Stimulated activated CD8-positive, alpha-beta memory T cell treated with anti-CD3 and anti-CD28 coated beads, Interleukin-7, amount 100 ng/mL, for 1 hour (primary cell): ENCODE measurements at places on chromosomes 4 and X.

DNA sequence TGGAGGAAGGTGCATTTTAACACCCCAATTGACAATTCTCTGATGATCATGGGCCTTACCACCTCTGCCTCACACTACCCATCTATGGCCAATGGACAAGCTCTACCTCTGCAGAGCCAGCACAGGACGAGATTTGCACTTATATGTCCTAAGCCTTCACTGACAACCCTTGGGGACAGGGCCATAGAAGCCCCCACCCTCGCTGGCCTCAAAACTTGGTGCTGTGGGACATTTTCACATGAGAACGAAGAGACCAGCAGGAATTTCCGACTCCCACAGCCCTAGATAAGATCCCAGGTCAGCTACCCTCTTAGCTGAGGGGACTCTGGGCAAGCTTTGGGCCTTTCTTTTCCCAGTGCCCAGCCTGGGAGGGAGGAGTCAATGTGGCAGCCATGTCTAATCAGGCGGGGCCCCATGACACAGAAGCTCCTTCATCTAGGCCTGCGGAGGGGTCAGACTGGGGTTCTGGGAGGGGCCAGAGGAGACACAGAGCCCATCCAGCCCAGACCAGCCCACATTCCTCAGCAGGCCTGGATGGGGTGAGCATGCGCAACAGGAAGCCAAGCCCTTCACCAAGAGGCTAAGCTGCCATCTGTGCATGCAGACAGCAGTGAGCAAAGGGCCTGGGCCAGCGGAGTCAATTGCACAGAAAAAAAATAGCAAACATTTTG lies 12.1 kb downstream of the PJA1 start:
- DNase-seq = no peak

- DNase-seq = no peak
Measured at GRCh38 chr4:95637043-95637600, 88.3 kb upstream of the UNC5C start.

DNA sequence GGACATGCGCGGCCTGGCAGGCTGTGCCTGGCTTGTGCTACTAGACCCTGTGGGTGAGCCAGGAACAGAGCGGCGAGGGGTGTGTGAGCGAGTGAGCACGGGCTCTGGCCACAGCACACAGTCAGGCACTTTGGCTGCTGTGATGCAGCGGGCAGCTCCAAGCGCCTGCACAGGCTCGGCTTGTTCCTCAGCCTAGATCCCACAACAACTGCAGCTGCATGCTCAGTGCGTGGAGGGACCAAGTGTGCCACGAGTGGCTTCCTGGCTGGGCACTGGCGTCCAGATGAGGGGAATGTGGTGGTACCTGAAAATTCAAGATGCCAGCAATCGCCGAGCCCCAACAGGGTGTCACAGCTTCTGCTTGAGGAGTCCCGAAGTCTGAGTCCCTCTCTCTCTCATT lies 1056.6 kb downstream of the RAPGEF2 start:
- no peak for DNase-seq

DNA sequence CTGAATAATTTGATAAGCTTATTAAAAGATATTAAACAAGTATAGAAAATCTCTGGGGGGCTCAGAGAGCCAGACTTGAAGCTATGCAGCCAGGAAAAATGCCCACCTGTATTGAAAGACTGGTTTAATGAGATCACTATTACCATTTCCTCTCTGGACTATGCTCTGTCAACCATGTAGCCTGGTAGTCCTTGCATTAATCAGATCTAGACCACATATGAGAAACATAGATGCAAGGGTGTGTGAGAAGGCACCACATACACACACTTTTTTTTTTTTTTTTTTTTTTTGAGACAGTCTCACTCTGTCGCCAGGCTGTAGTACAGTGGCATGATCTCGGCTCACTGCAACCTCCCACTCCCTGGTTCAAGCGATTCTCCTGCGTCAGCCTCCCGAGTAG lies 75.9 kb upstream of the ATP8A1 start:
- no peak for DNase-seq

DNA sequence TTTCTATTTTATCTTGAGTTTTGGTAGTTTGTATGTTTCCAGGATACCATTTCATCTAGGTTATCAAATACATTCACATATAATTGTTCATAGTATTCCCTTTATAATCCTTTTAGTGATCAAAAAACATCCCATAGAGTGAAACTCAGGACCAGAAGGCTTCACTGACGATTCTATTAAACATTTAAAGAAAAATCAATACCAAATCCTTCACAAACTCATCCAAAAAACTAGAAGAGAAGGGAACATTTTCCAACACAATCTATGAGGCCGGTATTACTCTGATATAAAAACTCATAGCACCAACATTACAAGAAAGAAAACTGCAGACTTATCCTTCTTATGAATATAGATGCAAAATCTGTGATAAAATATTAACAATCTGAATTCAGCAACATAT lies 203.4 kb downstream of the ANKRD50 start:
- no peak for DNase-seq

- DNase-seq = no peak
Measured at GRCh38 chrX:118807151-118808017, 16.2 kb upstream of the ZCCHC12 start.

DNA sequence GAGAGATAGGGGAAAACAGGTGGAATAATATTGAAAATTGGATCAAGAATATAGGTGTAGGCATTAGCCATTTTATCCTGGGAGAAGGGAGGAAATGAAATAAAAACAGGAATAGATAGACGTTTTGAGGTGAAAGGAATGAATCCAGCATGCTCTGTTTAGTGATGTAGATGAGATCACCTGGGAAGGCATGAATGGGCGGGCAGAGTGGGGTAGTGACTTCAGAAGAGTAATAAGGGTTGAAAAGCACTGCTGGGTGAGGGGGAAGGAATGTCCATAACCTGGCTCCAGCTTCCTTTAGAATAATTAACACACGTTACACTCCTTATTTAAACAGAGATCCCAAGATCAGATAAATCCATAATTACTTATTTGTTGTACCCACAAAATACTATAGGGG lies 191.1 kb upstream of the ANXA3 start:
- DNase-seq = no peak
